T-helper 17 cell (primary cell): ENCODE measurements at places on chromosomes 2 and 18. TPM values are rescaled to one million over a fixed set of nuclear protein-coding genes. Genes with fewer than 3 reads are reported as not detected.

Gene KCNG3
- not detected for total RNA-seq

Gene SPP2
- total RNA-seq = not detected

Gene SLC23A3
- total RNA-seq = 0.65 TPM

Gene TRIM43
- not detected for total RNA-seq
